ENCODE measurements at places on chromosomes 5 and 9. TPM values are rescaled to one million over a fixed set of nuclear protein-coding genes. Genes with fewer than 3 reads are reported as not detected.

DNA sequence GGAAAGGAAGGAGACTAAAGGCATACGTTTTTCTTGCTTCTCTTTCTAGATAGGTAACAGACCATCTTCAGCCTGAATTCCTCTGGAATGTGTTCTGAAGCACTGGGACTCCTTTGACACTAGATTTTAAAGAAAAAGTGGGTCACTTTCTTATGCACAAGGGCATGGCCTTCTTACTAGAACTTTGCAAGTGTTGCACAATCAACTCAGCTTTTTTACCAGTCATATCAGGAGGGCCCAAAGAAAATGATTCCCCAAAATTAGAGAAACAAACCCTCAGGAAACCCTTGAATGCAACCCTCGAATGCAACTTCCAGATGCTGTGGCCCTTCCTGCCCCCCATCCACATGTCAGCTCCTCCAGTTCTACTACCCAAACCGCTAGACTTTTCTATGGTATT lies 93.9 kb downstream of the YTHDC2 start:
- DNase-seq: no peak

DNA sequence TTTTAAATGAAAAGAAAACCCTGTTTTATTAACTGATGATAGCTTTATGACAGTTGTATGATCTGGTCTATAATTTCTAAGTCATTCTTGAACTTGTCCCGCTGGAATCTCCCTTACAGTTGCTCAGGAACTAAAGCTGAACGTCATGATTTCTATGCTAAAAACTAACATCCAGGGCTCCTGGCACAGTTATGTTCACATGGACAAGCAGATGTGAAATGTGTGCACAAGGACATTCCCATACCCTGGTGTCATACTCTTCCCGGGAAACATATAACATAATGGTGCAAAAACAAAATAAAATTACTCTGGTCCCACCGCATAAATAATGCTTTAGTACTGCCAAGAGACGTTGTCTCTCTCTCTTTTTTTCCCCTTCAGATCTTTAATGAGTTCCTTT lies 134.9 kb downstream of the PRDM6 start:
- DNase-seq: no peak

The PDGFRB gene
- total RNA-seq: 120 TPM

GRCh38 chr5:55857247-55857640 lies 6.1 kb downstream of the IL31RA start:
- no peak for DNase-seq
